ENCODE measurements at places on chromosomes 1 and 21. TPM values are rescaled to one million over a fixed set of nuclear protein-coding genes. Genes with fewer than 3 reads are reported as not detected.

CNKSR1 gene
- 5.4 TPM for total RNA-seq

CELA3B gene
- total RNA-seq: not detected

OR2T2 gene
- not detected for total RNA-seq

PROX1 gene
- not detected for total RNA-seq

USH2A gene
- not detected for total RNA-seq

RNU1-1 gene
- 3,922 TPM for total RNA-seq

ERICH3 gene
- total RNA-seq: not detected

OR2M5 gene
- not detected for total RNA-seq

FBLIM1 gene
- 0.21 TPM for total RNA-seq

DCAF8 gene
- total RNA-seq: 167 TPM

GJA9 gene
- total RNA-seq: not detected

SDC3 gene
- total RNA-seq: 0.32 TPM

F5 gene
- 33.0 TPM for total RNA-seq

PDPN gene
- not detected for total RNA-seq

LAX1 gene
- total RNA-seq: 23.9 TPM

CACHD1 gene
- total RNA-seq: 0.05 TPM

RGS7 gene
- not detected for total RNA-seq

ZBTB48 gene
- 34.0 TPM for total RNA-seq

MATN1 gene
- 3.7 TPM for total RNA-seq

TRABD2B gene
- not detected for total RNA-seq

TNFRSF8 gene
- 0.20 TPM for total RNA-seq

C1QTNF12 gene
- total RNA-seq: 2.0 TPM

HIVEP3 gene
- total RNA-seq: 13.9 TPM

DNTTIP2 gene
- total RNA-seq: 70.4 TPM

DNALI1 gene
- total RNA-seq: not detected

AMY1A gene
- not detected for total RNA-seq

TRIM17 gene
- total RNA-seq: 2.0 TPM

DPH5 gene
- 28.8 TPM for total RNA-seq

PAQR6 gene
- 3.1 TPM for total RNA-seq

LRRN2 gene
- not detected for total RNA-seq

SERTAD4 gene
- total RNA-seq: not detected

NTMT2 gene
- not detected for total RNA-seq

MSH4 gene
- 0.26 TPM for total RNA-seq

Data from T-helper 17 cell (primary cell).